Stimulated activated CD8-positive, alpha-beta memory T cell treated with anti-CD3 and anti-CD28 coated beads, Interleukin-2, amount 100 ng/mL, for 48 hours (primary cell): ENCODE measurements at places on chromosomes 11 and 22.

GRCh38 chr11:10413268-10413667 lies 41.8 kb upstream of the AMPD3 start:
- DNase-seq: no peak

DNA sequence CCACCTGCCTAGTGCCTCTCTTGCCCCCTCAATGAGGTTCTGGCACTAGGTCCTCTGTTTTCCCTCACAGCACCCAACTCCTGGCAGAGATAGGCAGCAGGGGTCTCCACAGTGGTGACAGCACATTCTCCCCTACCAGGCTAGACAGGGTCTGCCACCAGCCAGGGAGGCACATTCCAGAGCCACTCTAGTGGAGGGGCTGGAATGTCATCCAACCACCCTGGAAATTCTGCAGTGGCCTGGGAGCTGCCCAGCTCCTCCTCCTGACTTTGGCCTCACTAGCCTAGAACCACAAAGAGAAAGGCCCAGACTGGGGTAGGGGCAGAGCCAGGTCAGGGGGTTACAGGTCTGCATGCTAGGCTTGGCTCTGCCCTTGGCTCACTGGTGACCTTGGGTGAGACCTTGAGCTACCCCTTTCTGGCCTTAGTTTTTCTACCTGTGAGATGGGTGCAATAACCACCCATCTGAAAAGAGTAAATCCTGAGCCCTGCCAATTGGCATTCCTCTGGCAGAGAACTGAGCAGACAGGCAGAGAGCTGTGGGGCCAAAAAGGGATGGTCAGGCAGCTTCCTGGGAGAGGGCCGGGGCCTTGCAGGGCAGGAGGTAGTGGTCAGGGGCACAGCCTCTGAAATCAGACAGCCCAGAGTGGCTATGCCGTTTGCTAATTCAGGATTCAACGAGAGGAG lies 7.1 kb downstream of the P2RY2 start:
- no peak for DNase-seq

- DNase-seq: no peak
Observed at GRCh38 chr11:7894251-7894650, 36.8 kb downstream of the OR10A6 start.

DNA sequence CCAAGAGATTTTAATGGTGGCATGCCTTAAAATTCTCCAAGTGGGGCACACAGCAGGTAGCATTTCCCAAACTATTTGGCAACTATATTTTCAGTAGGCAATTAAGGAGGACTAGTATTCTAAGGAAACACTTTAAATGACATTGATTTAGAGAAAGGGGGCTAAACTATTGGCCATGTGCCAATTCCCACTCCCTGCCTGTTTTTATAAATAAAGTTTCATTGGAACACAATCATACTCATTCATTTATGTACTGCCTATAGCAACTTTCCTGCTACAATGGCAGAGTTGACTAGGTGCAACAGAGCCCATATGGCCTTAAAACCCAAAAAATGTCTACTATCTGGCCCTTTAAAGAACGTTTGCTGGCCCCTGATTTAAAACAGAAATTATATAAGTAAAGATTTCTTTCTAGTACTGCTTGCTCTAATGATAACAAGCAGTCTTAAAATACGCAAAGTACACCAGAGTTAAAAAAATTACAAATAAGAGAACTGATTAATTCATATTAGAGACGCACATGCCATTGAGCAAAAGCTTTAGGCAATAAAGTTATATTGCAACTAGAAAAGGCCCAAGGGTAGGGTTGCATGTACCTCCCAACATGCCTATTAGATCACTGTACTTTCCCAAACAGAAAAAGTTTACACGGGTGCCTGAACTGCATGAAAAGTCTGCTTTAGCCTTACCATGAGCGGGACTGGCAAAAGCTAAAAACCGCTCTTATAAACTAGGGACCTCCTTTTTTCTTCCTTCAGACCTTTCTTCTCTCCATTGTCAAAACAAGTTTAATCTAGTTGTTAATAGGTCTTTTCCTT lies 14.2 kb downstream of the E2F8 start:
- no peak for DNase-seq

- DNase-seq: no peak
Observed at GRCh38 chr11:72730737-72731136, 21.5 kb downstream of the ARAP1 start.

GRCh38 chr22:44207173-44207980 lies 26.7 kb downstream of the PARVG start:
- DNase-seq: no peak

DNA sequence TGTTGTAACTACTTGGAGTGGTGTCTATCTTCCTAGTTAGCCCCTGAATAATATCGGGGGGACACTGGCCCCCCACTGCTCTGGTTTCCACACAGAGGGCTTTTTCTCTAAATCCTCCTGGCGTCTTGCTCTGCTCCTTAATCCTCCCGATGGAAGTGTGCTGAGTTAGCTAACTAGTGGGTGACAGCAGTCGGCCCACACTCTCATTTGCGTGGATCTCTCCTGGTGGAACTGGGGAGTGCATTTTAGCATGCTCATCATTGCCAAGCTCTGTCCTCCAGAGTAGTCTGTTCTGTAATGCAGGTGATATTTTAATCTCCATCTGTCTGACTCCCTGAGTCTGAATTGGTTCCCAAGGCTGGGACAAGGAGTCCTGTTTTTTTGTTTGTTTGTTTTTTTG lies 46.1 kb upstream of the RASSF10 start:
- no peak for DNase-seq

- DNase-seq: no peak
Observed at GRCh38 chr22:41578114-41578513, 11.5 kb downstream of the PMM1 start.

DNA sequence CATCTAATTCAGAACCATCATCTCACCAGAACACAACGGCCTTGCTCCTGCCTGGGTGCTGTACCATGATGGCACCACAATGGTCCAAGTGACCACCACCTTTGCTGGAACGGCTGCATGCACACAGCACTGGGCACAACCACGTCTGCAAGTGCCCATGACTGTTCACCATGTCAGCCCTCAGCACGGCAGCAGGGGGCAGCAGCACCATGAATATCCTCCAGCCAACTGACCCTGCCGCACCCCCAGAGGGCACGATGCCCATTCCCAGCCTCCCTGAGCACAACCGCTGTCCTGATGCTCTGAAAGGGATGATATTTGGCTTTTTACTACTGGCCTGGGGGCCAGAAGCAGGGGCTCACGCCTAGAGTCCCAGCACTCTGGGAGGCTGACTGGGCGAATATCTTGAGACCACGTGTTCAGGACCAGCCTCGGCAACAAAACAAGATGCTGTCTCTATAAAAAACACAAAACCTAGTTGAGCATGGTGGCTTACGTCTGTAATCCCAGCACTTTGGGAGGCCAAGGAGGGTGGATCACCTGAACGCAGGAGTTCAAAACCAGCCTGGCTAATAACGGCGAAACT lies 25.7 kb downstream of the DRD4 start:
- no peak for DNase-seq

GRCh38 chr11:100013011-100013410 lies 674.1 kb upstream of the ARHGAP42 start:
- no peak for DNase-seq

DNA sequence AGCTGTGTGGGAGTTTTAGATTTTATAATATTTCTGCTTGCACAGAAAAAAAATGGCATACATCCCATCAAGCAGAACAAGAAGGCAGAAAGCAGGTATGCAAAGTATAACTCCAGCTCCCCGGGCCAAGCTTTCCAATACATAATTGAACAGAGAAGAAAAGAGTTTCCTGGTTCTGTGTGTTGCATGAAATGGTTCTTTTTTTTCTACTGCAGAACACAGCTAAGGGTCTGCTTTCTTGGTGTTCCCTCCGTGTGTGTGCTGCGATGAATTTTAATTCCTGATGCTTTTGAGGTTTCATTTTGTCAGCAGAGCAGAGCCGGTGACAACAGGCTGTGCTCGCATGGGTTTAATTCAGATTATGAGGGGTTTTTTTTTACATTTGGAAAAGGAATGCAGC lies 70.7 kb upstream of the TTC12 start:
- no peak for DNase-seq

GRCh38 chr11:111370270-111370901 lies 8.7 kb downstream of the POU2AF1 start:
- DNase-seq: no peak

DNA sequence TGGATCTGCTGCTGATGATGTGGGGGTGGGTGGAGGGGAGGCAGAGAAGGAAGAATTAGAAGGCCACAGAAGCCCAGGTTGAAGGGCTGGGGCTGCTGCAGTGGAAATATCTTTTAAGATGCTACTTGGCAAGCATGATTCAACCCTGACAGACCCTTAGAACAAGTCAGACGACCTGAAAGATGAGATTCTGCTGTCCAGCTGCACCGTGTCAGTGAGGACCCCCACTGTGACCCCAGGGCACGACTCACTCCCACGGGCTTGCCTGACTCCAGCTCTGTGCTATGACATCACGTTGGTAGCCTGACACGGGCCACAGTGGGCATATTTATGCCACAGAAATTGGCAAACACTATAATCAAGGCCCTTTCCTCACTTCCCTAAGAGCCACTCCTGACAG lies 36.0 kb downstream of the LRFN4 start:
- no peak for DNase-seq

- no peak for DNase-seq
Observed at GRCh38 chr22:33099593-33099992, 41.4 kb upstream of the SYN3 start.

- DNase-seq: peak; percentile 70
Observed at GRCh38 chr22:36331306-36331911, 56.4 kb downstream of the MYH9 start.

GRCh38 chr11:95434489-95435057 lies 203.6 kb upstream of the SESN3 start:
- no peak for DNase-seq
